ENCODE measurements at places on chromosomes 6 and 20.
A peak's percentile ranks its signal among the peaks of the same experiment; 100 is the strongest.

DNA sequence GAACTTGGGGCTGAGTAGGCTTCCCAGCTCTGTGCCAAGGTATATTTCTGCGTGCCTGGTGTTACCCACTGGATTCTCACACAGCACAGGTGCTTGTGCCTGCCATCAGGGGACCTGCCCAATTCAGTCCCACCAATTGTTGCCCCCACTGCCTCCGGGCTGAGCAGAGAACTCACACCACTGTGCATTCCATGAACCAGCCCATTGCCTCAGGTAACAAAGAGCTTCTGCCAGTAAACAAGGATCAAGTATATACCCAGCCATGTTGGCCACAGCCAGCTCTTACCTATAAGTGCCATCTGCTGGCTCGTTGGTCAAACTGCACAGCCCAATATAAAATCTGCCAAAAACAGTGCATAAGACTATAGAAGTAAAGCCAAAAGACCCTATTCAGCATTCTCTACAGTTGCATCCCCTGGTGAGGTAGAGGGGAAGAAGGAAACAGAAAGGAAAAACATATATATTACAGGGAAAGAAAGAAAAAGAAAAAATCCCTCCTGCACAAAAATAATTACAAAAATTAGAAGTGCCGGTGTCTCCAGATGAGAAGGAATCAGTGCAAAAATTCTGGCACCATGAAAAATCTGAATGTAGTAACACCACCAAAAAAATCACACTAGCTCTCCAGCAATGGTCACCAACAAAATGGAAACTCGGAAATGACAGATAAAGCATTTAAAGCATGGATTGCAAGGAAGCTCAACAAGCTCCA is 241.4 kb downstream of the IBTK start:
- DNase-seq, result no peak

- DNase-seq, result no peak
Observed at GRCh38 chr6:129546702-129547101, 163.3 kb downstream of the ARHGAP18 start.

GRCh38 chr6:107730106-107730505 is 94.0 kb downstream of the SCML4 start:
- DNase-seq, result no peak

GRCh38 chr20:46978951-46979491 is 84.4 kb downstream of the EYA2 start:
- DNase-seq, result no peak

DNA sequence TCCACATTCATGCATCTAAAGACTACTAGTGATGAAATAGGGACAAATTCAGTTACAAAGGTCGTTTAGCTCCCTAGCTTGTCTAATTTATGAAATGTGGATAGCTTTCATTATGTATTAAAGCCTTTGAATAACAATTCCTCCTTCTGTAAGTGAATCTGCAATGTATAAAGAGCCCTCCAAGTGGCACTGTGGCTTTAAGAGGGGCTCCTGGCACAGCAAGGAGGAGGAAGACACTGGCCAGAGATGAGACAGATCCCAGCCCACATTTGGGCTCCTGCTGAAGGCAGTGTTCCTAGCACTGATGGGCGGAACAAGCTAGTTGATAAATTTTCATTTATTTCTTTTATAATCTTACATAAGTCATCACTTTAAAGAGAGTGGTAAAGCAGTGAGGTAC is 17.6 kb upstream of the FUCA2 start:
- no peak for DNase-seq

GRCh38 chr6:74579794-74580193 is 626.1 kb downstream of the COL12A1 start:
- DNase-seq, result no peak

GRCh38 chr6:166615059-166615770 is 11.8 kb downstream of the RPS6KA2 start:
- DNase-seq, result no peak

GRCh38 chr6:116011520-116011919 is 49.2 kb downstream of the FRK start:
- DNase-seq, result no peak

GRCh38 chr20:50169329-50169823 is 15.9 kb upstream of the PEDS1 start:
- no peak for DNase-seq

DNA sequence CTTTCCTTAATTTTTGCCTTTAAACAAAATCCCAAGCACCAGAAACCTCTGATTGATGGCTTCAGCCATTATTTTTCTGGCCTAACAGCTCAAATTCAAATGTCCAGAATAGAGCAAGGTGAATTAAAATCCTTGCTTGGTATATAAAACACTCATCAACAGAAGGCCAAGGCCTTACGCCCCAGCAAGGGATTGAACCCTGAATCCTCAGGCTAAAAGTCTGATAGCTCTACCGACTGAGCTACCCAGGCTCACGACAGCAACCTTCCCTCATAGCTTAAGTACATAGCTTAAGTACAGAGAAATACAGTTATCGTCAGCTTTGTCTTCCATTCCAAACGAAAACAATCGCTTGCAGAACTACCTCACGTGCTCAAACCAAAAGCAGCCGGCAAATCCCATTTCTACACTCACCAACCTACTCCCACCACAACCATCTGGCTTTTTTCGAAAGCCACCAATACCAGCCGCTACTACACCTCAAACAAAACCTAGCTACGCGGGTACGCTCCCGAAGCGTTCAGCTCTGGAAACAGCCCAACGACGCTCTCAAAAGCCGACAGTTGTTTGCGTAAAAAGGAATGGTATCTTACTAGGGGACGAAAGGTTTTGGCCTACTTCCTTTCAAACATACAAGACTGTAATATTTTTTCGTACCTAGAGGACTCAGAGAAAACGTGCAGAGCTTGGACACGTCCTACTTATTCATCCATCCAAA is 167.5 kb downstream of the GPX5 start:
- no peak for DNase-seq

- DNase-seq, result peak; percentile 85
Observed at GRCh38 chr20:32333988-32334885, 23.9 kb upstream of the ASXL1 start.

GRCh38 chr6:169618526-169619490 is 83.0 kb downstream of the WDR27 start:
- no peak for DNase-seq

DNA sequence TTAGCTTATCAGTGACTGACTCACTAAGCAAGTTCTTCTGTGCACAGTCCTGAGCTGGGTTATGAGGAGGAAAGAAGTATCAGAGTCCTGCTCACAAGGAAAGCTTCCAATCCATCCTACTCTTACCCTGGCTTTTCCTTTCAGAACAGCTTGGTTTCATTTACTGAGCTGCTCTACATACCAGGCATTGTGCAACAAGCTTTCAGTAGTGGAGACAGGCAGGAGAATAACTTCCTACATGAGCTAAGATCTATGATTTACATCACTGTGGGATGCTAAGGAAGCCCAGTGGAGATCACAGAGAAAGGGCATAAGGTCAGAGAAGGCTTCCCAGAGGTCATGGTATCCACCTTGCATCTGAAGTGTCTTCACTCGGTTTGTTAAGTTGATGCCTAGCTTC is 144.5 kb downstream of the MAP3K7 start:
- no peak for DNase-seq

GRCh38 chr20:23132930-23133559 is 46.9 kb upstream of the CD93 start:
- DNase-seq, result no peak

GRCh38 chr6:125300992-125301434 is 754 bp downstream of the HDDC2 start:
- DNase-seq, result no peak

- no peak for DNase-seq
Observed at GRCh38 chr6:53148684-53149083, at the start of gene GCM1. TSS of gene GCM1 (minus strand) at chr6:53148841. CDS start at chr6:53145632, 3,209 bp downstream.

GRCh38 chr6:13427801-13428582 is 59.4 kb downstream of the GFOD1 start:
- peak; percentile 78 for DNase-seq

- no peak for DNase-seq
Observed at GRCh38 chr6:4355241-4355640, 219.9 kb upstream of the ECI2 start.

GRCh38 chr6:56570413-56571359 is 72.0 kb downstream of the DST start:
- no peak for DNase-seq

DNA sequence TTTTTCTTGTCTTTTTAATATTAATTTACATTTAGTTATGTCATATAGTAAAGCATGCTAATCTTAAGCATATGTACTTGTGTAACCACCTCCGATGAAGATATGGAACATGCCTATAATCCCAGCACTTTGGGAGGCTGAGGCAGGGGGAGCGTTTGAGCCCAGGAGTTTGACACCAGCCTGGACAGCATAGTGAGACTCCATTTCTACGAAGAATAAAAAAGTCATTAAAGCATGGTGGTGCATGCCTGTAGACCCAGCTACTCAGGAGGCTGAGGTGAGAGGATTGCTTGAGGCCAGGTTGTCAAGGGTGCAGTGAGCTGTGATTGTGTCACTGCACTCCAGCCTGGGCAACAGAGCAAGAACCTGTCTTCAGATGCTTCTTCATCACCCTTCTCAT is 628.8 kb upstream of the FLRT3 start:
- DNase-seq, result no peak

DNA sequence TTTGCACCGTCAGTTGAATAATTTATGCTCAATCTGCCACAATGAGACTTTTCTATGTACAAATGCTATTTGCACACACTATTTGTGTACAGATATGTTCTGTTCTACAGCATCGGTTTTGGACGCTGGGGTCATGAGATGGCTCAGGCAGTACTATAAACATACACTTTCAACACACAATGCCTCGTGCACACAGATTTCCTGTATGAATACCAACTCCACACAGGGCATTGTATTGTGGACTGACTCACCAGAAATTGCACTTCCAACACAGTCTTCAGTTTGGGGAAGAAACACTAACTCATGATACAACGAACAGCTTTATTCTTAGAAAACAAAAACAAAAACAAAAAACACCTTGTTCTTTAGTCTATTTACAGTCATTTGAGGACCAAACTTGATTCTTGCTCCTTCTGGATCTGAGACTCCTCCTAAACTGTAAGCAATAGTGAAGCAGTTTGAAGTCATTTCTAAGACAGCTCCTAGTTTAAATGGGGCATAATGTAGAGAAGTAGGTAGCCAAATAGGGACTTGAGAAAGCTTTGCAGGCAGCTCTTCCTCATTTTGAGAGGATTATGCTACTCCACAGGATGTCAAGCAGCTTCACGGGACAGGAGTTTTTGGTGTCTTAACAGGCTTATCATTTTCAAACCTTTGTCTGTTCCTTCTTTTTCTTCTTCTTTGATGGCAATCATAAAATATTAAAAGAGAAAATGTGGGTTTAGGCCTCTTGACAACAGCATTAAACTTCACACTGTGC is 33.7 kb downstream of the GJA10 start:
- DNase-seq, result no peak

- no peak for DNase-seq
Observed at GRCh38 chr6:95231416-95231815, 345.9 kb upstream of the MANEA start.

GRCh38 chr6:159979136-159979874 is 10.4 kb downstream of the IGF2R start:
- no peak for DNase-seq

DNA sequence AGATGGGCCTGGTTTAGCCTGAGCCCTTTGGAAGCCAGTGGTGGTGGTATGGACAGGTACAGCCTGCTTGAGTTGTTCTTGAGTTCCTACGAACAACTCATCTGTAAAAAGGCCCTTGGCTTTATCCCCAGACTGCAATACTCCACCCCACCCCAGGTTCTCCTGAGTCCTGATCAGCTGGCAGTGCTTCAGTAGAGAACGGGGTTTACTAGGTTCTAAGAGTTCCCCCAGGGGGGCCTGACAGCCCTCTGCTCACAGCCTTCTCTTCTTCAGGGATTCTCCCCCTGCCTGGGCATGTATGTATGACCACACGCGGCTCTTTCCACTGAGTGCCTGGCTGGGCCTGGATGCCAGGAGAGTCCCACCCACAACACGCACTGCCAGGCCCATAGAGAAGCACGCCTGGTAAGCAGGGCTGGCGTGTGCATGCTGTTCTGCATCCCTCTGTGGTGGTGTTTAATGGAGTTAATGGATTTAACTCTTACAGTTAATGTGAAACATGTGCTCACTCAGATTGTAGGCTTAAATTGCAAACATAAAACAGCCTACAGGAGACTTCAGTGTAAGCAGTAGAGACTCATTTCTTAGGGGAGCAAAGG is 44.3 kb upstream of the SLC4A11 start:
- no peak for DNase-seq

DNA sequence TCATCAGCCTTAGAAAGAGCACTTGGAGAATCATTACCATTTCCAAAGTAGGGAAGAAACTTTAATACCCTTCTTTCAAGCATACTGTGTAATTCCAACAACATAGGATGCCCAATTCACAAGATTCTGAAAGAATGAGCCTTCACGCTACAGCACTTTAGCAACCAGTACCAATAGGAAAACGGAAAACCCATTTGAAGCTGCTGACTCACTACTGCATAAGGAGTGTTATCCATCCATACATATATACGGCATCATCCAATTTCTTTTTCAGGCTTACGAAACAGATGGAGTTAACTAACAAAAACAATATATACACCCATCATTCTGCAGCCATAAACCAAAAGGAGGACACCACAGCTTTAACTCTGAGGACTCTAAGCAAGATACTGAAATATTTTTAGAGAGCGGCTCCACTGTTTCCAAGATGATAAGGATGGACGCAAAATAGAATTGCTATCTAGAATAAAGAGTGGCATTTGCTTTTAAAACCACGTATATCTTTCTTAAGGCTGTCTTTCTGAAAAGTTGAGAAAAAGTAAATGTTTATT is 24.9 kb downstream of the FYN start:
- no peak for DNase-seq

DNA sequence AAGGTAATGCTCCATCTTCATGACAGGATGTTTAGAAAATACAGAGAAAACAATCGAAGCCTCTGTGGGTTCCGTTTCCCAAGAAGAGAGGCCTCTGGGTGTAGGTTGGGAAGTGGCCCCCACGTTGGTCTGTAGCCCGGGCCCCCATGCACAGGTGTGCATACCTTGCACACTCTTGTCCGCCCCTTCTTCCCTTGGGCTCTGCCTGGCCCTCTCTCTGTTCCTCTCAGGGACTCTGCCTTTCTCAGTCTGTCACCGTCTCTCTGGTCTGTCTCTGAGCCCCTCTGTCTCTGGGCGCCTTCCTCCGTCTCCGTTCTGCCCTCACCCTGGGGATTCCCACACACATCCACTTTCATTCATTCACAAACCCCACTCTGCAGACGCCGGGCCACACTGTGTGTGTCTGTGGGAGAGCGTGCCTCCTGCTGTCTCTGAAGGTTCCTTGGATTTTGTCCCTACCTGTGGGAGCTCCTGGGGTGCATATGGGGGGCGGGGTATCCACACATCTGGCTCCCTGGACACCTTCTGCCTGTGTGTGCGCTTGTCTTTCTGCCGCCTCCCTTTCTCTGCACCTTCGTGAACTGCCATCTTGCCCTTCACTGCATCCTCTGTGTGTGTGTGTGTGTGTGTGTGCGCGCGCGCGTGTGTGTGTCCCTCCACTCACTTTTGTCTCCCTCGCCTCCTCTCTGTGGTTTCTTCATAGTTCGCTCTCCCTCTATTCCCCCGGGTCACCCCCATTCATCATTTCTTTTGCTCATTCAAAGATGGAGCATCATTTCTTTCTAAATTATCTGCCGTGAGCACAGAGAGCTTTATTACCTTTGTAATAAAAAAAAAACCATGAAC is 75.3 kb downstream of the SRC start:
- DNase-seq, result no peak

- no peak for DNase-seq
Observed at GRCh38 chr6:39082310-39082709, 32.7 kb downstream of the SAYSD1 start.

GRCh38 chr6:2958331-2958711 is 13.0 kb downstream of the SERPINB6 start:
- DNase-seq, result no peak

GRCh38 chr6:146543211-146543939 is at the start of gene RAB32:
TSS of gene RAB32 (plus strand) at chr6:146543833. CDS start at chr6:146543872, 39 bp downstream.
- peak; percentile 99 for DNase-seq

GRCh38 chr20:1389703-1390580 is 2.9 kb downstream of the FKBP1A start:
- DNase-seq, result no peak
